IPS DF 6.9 (cell line): ENCODE measurements at places on chromosomes 11 and 22.

GRCh38 chr11:122308226-122308625, 192.2 kb upstream of the BLID start:
- no peak overlapping the region for H3K27ac ChIP-seq
- H3K36me3 ChIP-seq, result no peaks in the 10 kb centered on the region
- H3K27me3 ChIP-seq, result no peaks in the 10 kb centered on the region
- no peak overlapping the region for H3K4me3 ChIP-seq
- peaks cover 5% of the 10 kb centered on the region for H3K4me1 ChIP-seq

- peaks cover 19% of the 10 kb centered on the region for H3K27me3 ChIP-seq
- H3K4me3 ChIP-seq, result no peak overlapping the region
- no peak overlapping the region for H3K27ac ChIP-seq
- H3K36me3 ChIP-seq, result no peaks in the 10 kb centered on the region
- peaks cover 17% of the 10 kb centered on the region for H3K4me1 ChIP-seq
- no peak for DNase-seq
Measured at GRCh38 chr11:44725016-44725685, 1.6 kb upstream of the TSPAN18 start.

- no peak overlapping the region for H3K4me3 ChIP-seq
- no peak for DNase-seq
- H3K27ac ChIP-seq, result no peak overlapping the region
- no peaks in the 10 kb centered on the region for H3K36me3 ChIP-seq
Measured at GRCh38 chr11:132579136-132579535, 953.2 kb downstream of the OPCML start.

GRCh38 chr11:16052750-16053149, 303.6 kb downstream of the SOX6 start:
- H3K36me3 ChIP-seq, result no peaks in the 10 kb centered on the region
- DNase-seq, result no peak
- H3K4me3 ChIP-seq, result no peak overlapping the region
- no peaks in the 10 kb centered on the region for H3K27me3 ChIP-seq

DNA sequence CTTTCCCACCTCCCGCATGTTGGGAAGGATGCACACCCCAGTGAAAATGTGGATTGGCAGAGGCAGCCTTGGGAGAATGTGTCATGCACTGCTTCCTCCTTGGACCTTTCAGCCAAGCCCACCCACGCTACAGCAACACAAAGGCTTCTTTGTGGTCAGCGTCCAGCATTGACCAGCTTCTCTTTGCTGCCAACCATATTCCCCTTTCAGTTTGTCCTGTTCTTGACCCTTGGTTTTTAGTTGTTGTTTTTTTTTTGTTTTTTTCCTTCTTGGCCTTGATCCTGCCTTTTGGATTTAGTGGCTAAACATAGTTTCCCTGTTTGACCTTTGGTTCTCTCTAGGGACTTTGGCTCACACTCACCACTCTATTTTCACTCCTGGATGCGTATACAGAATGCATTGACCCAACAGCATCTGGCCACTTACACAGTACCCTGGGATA, 573.6 kb downstream of the INSC start:
- H3K4me3 ChIP-seq, result no peak overlapping the region
- no peak for DNase-seq
- no peaks in the 10 kb centered on the region for H3K36me3 ChIP-seq
- H3K27me3 ChIP-seq, result no peaks in the 10 kb centered on the region
- H3K27ac ChIP-seq, result no peak overlapping the region
- no peaks in the 10 kb centered on the region for H3K4me1 ChIP-seq

DNA sequence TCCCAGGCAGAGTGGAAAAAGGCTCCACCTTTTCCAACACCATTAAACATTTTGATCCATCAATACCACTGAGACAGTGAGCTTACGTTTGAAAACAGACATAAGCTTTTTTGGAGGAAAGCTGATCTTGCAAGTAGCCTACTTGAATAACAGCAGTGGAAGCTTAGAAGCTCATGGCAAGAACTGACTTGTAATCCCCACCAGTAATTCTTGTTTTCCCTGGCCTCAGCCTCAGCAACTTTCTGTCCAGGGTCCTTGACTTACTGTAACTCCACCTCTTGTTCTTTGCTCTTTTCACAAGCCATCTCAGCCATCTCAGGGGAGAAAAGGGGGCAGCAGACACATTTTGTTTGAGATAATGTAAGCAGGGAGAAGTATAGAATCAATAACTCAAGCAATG, 12.3 kb upstream of the MPZL2 start:
- H3K36me3 ChIP-seq, result no peaks in the 10 kb centered on the region
- no peaks in the 10 kb centered on the region for H3K27me3 ChIP-seq
- no peaks in the 10 kb centered on the region; the same call in 1 of the 2 replicates for H3K4me1 ChIP-seq
- no peak for DNase-seq
- H3K4me3 ChIP-seq, result no peak overlapping the region

- no peak overlapping the region for H3K4me3 ChIP-seq
- H3K36me3 ChIP-seq, result peaks cover 21% of the 10 kb centered on the region
- no peak overlapping the region for H3K27ac ChIP-seq
- H3K27me3 ChIP-seq, result no peaks in the 10 kb centered on the region
- H3K4me1 ChIP-seq, result peaks cover 9% of the 10 kb centered on the region
- peak; percentile 54 for DNase-seq
Measured at GRCh38 chr22:19970479-19971275, 29.1 kb upstream of the TXNRD2 start.

- H3K4me3 ChIP-seq, result no peak overlapping the region
- no peak for DNase-seq
- H3K4me1 ChIP-seq, result no peaks in the 10 kb centered on the region
- no peak overlapping the region for H3K27ac ChIP-seq
Measured at GRCh38 chr11:119886667-119887230, 157.7 kb upstream of the NECTIN1 start.

DNA sequence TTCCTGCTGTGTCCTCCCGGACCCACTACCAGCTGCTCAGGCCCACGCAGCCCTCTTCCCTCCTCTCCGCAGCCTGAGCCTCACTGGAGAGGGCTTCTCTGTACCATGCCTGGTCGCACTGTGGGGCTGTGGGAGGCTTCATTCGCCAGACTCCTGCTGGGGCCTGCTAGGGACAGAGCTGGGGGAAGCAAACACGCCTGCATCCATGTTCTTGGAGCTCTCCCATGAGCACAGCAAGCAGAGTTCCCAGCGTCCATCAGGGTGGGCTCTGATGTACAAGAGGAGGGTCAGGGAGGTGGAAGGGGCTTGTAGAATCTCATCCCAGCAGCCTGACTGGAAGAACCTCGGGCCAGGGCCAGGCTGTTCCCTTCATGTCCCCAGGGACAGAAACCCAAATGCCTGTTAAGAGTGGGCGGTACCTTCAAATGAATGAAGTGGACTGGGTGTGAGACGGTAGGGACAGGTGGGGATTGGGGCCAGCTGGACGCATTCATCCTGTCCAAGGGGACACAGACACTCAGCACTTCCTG, 59.9 kb downstream of the MPPED1 start:
- no peak overlapping the region for H3K27ac ChIP-seq
- no peaks in the 10 kb centered on the region for H3K36me3 ChIP-seq
- no peaks in the 10 kb centered on the region for H3K4me1 ChIP-seq
- H3K27me3 ChIP-seq, result no peaks in the 10 kb centered on the region

- no peaks in the 10 kb centered on the region for H3K4me1 ChIP-seq
- no peak overlapping the region for H3K27ac ChIP-seq
- H3K27me3 ChIP-seq, result no peaks in the 10 kb centered on the region
- DNase-seq, result no peak
- H3K4me3 ChIP-seq, result no peak overlapping the region
- no peaks in the 10 kb centered on the region for H3K36me3 ChIP-seq
Measured at GRCh38 chr11:25094085-25094802, 597.4 kb downstream of the LUZP2 start.

- no peak overlapping the region for H3K4me3 ChIP-seq
- no peaks in the 10 kb centered on the region for H3K4me1 ChIP-seq
- no peaks in the 10 kb centered on the region for H3K36me3 ChIP-seq
- no peak overlapping the region for H3K27ac ChIP-seq
- H3K27me3 ChIP-seq, result no peaks in the 10 kb centered on the region
Measured at GRCh38 chr11:115984228-115984627, 480.0 kb upstream of the CADM1 start.

- no peak overlapping the region for H3K27ac ChIP-seq
- H3K36me3 ChIP-seq, result no peaks in the 10 kb centered on the region
- DNase-seq, result no peak
- H3K4me1 ChIP-seq, result peaks cover under 1% of the 10 kb centered on the region; the same call in 1 of the 2 replicates
- no peak overlapping the region for H3K4me3 ChIP-seq
- no peaks in the 10 kb centered on the region for H3K27me3 ChIP-seq
Measured at GRCh38 chr11:94755494-94755893, 12.7 kb upstream of the AMOTL1 start.

- H3K36me3 ChIP-seq, result no peaks in the 10 kb centered on the region
- no peak overlapping the region for H3K4me3 ChIP-seq
- H3K4me1 ChIP-seq, result no peaks in the 10 kb centered on the region
Measured at GRCh38 chr11:31412946-31413345, 43.3 kb downstream of the DNAJC24 start.

DNA sequence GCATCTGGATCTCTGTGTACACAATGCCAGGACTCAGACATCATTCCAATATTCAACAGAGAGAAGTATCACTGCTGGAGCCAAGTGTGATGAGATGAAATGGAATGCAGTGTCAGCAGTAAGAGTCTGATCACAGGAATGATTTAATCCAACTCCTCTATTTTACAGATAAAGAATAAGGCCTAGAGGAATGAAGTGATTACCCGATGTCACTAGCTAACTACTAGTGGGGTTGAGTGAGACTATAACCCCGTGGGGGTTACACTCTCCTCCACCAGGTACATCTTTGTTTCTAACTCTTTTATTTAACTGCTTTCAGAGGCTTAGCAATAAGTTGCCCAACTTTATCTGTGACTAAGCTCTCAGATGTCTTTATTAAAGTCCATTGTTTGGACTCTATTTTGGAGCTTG, 94.2 kb upstream of the FAT3 start:
- H3K27ac ChIP-seq, result no peak overlapping the region
- no peaks in the 10 kb centered on the region for H3K4me1 ChIP-seq
- no peaks in the 10 kb centered on the region for H3K27me3 ChIP-seq
- DNase-seq, result no peak
- H3K36me3 ChIP-seq, result no peaks in the 10 kb centered on the region

DNA sequence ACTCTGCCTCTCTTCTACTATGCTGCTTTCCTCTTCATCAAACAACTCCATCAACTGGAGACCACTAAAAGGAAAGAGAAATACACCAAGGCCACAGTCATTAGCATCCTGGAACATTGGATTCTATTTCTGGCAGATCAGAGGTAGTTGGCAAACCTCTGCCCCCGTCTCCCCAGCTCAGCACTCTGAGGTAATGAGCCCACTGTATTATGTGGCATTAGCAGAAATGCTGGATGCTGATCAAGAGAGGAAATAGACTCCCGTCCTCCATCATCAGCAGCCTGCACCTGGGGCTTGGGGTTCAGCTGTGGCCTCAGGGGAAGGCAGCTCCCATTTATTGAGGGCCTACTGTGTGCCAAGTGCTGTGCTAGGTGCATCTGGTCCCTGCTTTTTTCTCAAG, 9.0 kb upstream of the RASD2 start:
- H3K4me1 ChIP-seq, result peaks cover 2% of the 10 kb centered on the region; the same call in 1 of the 2 replicates
- no peak overlapping the region for H3K27ac ChIP-seq

GRCh38 chr11:44941259-44942021, 9.2 kb downstream of the TP53I11 start:
- 0 out of 2 replicates have a peak, but pooled peaks cover 4% of the 10 kb centered on the region for H3K36me3 ChIP-seq
- no peak overlapping the region for H3K4me3 ChIP-seq
- peaks cover 17% of the 10 kb centered on the region for H3K4me1 ChIP-seq
- DNase-seq, result no peak
- H3K27me3 ChIP-seq, result no peaks in the 10 kb centered on the region

- no peak overlapping the region for H3K27ac ChIP-seq
- DNase-seq, result no peak
- H3K4me3 ChIP-seq, result no peak overlapping the region
- H3K4me1 ChIP-seq, result 0 out of 2 replicates have a peak, but pooled peaks cover 1% of the 10 kb centered on the region
- no peaks in the 10 kb centered on the region for H3K27me3 ChIP-seq
- peaks cover 13% of the 10 kb centered on the region; the same call in 1 of the 2 replicates for H3K36me3 ChIP-seq
Measured at GRCh38 chr11:890794-891540, 19.6 kb downstream of the CHID1 start.

DNA sequence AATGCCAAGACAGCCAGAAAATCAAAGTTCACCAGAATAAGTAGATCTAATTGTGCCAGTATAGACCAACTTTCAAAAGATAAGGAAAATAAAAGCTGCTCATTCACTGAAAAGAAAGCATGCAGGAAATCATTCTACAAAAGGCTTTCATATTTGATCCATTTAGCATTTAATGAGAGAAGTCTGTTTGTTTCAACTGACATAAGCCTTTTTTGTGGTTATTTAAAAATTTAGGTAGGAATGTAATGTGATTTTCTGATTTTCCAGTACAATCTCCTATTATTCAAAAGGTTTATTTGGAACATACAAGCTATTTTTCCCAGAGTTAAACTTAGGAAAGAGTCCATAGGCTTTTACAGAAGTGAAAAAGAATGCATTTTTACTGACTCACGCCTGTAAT, 92.7 kb downstream of the SBF2 start:
- H3K4me3 ChIP-seq, result no peak overlapping the region
- no peak for DNase-seq
- no peaks in the 10 kb centered on the region for H3K36me3 ChIP-seq
- no peak overlapping the region for H3K27ac ChIP-seq
- no peaks in the 10 kb centered on the region; the same call in 1 of the 2 replicates for H3K4me1 ChIP-seq

GRCh38 chr22:22878801-22879674, 8.6 kb upstream of the IGLL5 start:
- no peak overlapping the region for H3K4me3 ChIP-seq
- DNase-seq, result no peak
- no peak overlapping the region for H3K27ac ChIP-seq
- 0 out of 2 replicates have a peak, but pooled peaks cover 2% of the 10 kb centered on the region for H3K27me3 ChIP-seq

- no peaks in the 10 kb centered on the region for H3K27me3 ChIP-seq
- H3K4me3 ChIP-seq, result no peak overlapping the region
- no peak overlapping the region for H3K27ac ChIP-seq
- H3K36me3 ChIP-seq, result no peaks in the 10 kb centered on the region
- no peaks in the 10 kb centered on the region; the same call in 1 of the 2 replicates for H3K4me1 ChIP-seq
- DNase-seq, result no peak
Measured at GRCh38 chr11:3224401-3225057, 5.9 kb upstream of the MRGPRG start.

DNA sequence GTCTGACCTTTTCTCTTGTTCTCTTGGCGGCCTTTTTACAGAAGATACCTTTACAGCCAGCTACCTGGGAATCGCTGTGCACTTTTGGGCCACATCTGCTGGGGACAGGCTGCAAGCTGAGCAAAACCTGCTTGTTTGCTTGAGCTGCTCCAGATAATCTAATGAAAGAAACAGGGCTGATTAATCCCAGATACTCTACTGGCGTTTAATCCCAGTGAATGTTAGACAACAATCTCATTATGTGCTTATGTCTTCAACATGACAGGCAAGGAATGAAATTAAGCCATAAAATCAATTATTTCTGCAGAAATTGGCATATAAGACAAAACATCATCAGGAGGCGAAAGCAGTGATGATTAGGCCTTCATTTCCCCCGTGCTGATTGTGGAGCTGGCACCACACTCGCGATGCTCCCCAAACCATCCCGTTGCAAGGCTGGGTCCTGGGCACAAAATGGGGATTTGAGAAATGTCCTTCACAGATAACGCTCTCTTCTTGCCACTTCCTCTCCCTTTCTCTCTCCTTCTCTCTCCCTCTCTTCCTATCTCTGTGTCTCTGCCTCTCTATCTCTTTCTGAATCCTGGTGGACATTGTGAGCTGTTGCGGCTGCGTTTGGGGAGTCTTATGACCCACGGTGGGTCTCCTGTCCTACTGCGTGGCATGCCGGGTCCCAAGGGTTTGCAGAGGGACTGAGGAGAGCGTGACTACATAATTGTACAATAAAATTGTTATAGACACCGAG, 1053.8 kb downstream of the TBC1D22A start:
- H3K4me3 ChIP-seq, result no peak overlapping the region
- no peaks in the 10 kb centered on the region for H3K36me3 ChIP-seq
- H3K27ac ChIP-seq, result no peak overlapping the region
